ENCODE measurements at places on chromosomes 5 and 9.

DNA sequence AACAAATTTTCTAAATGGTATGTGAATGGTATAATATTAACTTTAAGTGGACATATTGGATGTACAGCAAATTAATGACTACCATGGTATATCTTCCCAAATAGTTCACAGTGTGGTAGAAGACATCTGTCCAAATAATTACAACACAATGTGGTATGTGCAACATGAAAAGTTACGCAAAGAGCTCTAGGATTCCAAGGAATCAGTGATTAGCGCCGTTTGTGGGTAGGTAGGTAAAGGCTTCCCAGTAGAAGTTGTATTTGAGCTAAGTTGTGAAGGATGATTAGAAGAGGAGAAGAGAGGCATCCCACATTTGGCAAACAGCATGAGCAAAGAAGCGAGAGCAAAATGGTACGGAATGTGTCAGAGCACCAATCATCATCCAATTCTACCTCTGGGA is 14.3 kb upstream of the KLF9 start:
- DNase-seq = no peak

DNA sequence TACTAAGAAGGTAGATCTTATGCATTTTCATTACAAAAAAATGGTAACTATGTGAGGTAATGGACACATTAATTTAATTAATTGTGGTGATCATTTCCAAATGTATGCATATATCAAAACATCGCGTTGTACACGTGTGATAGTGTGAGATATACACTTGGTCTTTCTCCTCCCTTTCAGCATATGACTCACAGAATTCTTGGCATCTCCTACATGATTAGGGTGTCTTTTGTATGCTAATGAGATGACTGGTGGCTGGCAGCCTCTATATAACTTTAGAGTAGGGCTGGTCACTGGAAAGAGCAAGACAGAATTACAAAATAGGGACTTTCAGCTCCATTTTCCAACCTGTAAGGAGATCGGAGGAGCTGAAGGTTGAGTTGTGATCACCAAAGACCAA is 1167.6 kb downstream of the CDH12 start:
- DNase-seq = no peak

- no peak for DNase-seq
These were observed 14.0 kb downstream of the ATP10B start for GRCh38 chr5:160837749-160838593.

GRCh38 chr5:125049721-125050702 is 303.6 kb upstream of the ZNF608 start:
- DNase-seq = no peak

- DNase-seq = no peak
These were observed 26.1 kb upstream of the GRPEL2 start for GRCh38 chr5:149319174-149319573.

DNA sequence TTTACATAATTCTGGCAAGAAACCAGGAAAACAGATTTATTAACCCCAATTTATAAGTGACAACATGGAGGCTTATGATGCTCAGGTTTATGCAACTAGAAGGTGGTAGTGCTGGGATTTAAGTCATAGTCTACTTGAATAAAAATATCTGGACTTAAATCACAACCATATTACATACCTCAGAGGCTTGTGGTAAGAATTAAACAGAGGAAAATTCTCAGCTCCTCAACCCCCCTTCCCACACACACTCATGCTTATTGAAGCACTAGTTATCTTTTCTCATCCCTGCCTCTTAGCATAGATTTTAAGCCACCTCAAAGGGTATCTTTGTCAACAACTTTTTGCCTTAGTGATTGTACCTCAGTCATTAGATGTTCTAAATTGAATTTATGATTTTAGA is 731.0 kb downstream of the PRELID2 start:
- no peak for DNase-seq
